ENCODE measurements at places on chromosomes 1 and 21.

- no peak for DNase-seq
Measured at GRCh38 chr1:247376659-247377058, 39.3 kb upstream of the NLRP3 start.

GRCh38 chr1:30904962-30905335, 3.6 kb downstream of the SDC3 start:
- DNase-seq, result no peak

GRCh38 chr1:214107322-214108096, 119.7 kb downstream of the PROX1 start:
- DNase-seq, result no peak

- DNase-seq, result no peak
Measured at GRCh38 chr1:210739627-210740026, 394.3 kb downstream of the KCNH1 start.

- no peak for DNase-seq
Measured at GRCh38 chr1:234214911-234215892, 158.1 kb upstream of the COA6 start.

- no peak for DNase-seq
Measured at GRCh38 chr1:224109981-224110380, 3.9 kb upstream of the FBXO28 start.

All from T-cell (primary cell).